ENCODE measurements at places on chromosomes 3 and 15.

DNA sequence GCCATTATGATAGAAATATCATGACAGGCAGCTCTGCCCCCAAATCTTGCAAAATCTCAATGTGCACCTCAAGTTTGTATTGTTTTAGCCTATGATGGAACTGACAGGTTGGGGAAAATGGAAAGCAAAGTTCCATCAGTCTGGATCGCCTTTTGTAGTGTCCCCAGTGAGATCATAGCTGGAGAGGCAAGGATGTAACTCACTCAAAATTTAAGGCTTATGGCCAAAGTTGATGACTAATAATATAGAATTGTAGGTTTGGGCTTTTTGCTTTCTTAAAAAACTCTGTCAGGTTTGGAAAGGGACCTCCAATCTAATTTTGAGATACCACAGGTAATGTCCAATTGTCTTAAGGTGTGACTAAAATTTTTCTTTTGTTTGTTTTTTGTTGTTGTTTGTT is 1.4 kb upstream of the ACP3 start:
- no peak for DNase-seq

DNA sequence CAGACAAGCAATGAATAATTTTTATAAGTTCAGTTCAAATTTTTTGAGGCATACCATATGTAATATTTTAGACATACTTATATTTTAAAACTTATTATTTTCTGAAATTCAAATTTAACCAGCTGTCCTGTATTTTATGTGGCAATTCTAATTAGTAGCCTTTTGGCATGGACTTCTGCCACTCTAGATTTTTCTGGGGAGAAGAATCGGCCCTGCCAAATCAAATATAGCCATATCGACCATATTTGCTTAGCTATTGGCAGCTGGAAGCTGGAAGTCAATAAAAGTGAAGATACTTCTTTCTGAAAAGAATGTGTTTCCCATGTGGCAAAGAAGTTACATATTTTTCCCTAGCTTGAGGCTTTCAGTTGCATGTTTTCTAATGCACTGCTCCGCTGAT is 9.4 kb upstream of the RBMS3 start:
- no peak for DNase-seq

DNA sequence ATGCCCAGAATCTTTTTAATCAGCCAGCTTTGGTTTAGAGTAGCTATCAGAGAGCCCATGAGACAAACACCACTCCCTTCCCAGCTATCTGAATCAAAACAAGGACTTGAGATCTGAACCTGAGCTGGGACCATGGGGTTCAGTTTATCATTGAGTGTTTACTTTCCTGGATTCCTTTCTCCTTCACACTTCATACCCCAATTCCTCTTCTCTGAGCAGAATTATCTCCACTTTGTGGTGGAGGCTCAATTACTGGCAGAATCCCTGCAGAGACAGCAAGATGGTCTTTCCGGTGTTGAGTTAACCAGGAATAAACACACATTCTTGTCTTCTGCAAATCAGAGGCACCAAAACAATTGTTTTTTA is 102.4 kb downstream of the RPL22L1 start:
- no peak for DNase-seq

DNA sequence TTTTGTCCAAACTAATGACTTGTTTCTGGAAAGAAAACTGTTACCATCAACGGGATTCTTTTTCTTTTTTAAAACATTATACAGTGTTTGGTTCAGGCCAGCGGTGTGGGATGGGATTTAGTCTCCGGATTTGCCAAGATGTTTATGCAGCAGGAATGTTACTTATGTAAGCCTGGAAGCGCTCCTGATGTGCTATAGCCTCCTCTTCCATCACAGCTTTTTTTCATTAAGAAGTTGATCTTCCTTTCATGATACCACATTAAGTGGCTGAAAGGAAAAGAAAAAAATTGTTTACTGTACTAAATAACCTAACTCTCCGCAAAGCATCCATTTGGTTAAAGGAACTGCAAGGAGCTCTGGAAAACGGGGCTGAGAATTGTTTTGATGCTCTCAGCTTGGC is 120.5 kb upstream of the ALDH1A3 start:
- no peak for DNase-seq

GRCh38 chr3:137332297-137332696 is 374.5 kb downstream of the IL20RB start:
- DNase-seq: no peak

DNA sequence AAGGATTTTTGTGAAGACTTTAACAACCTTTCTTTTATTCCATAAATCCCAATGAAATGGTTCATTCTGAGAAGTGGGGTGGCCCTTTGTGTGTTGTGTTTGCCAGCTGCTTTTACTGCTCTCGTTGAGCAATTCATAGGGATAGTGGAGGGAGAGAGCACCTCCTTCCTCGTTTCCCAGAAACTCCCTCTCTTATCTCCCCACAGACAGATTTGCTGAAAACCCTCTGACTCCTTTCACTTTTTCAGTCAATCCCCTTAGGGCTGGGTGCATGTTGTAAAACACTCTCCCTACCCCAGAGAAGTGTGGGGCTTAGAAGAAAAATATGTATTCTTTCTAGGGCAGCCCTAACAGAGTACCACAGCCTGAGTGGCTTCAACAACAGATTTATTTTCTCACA is 557.2 kb upstream of the RGMA start:
- no peak for DNase-seq

- no peak for DNase-seq
These were observed 253.1 kb downstream of the NFKBIZ start for GRCh38 chr3:102102394-102102793.

All from DMS79 treated with DMSO at 0.1 percent for 48 hours (cell line).